Activated CD4-positive, alpha-beta T cell treated with anti-CD3 and anti-CD28 coated beads, Interleukin-2, amount 50 U/mL, for 4 hours (primary cell): ENCODE measurements at places on chromosomes 6 and 20.

DNA sequence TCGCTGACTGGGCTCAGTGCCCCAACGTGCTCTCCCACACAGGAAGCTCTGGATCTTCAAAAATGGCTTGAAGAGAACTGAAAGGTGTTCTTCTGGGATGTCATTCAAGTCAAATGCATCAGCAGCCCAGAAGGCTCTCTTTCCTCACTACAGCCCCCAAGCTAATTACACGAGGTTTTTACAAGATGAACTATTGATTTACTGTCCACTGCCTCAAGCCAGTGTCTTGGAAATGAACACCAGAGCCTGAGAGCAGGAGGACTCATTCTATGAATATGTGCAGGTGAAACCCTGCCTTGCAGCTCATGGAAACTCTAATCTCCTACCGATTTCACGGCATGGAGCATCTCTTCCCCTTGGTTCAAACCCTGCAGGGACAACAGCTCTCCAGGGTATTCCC, 98.9 kb upstream of the CST7 start:
- no peak for DNase-seq

- DNase-seq, result no peak
Measured at GRCh38 chr20:62315773-62316172, 13.0 kb downstream of the ADRM1 start.

DNA sequence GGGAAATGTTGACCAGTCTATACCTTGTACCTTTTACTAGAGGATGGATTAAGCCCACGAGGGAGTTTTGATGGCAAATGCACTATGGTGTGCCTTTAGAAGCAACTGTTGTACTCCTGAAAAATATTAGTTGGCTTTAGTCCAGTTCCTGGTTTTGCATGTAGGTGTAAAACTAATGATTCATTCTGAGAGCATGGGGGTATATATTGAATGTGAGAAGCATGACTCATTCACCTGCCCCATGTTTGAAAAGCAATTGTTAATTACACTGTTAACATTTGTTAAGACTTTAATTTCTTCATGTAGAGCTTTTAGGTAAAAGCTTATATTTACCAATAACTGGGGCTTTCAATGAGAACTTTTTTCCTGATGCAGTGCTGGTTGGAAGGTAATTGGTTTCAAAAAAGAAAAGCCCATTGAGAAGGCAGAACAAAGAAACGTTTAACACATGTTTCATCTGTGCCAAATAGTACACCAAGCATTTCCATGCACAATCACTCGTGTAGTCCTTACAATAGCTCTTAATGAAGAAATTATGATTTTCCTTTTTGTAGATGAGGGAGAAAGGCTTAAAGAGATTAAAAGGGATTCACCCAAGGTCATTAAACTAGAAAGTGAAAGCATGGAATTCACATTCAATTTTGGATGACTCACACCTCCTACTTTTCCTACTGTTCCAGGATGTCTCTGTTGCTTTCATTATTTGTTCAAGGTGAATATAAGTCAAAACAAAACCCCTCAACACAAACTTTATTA, 134.1 kb downstream of the CCDC170 start:
- no peak for DNase-seq

DNA sequence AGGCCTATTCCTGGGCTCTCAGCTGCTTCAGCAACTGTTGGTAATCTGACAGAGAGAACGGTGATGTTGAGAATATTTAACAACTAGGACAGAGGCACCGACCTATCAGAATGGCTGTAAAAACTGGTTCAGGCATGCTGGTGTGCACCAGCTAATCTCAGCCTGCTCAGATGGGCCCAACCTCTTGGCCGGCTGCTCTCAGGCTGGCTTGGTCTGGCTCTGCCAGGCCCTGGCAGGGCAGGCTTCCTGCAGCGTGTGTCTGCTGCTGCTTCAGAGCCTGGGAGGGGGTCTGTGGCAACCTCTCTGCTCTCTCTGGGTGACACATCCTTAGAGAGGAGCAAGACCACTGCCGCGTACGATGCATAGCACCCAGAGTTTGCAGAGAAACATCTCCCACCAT, 4.8 kb downstream of the SLC2A12 start:
- no peak for DNase-seq

DNA sequence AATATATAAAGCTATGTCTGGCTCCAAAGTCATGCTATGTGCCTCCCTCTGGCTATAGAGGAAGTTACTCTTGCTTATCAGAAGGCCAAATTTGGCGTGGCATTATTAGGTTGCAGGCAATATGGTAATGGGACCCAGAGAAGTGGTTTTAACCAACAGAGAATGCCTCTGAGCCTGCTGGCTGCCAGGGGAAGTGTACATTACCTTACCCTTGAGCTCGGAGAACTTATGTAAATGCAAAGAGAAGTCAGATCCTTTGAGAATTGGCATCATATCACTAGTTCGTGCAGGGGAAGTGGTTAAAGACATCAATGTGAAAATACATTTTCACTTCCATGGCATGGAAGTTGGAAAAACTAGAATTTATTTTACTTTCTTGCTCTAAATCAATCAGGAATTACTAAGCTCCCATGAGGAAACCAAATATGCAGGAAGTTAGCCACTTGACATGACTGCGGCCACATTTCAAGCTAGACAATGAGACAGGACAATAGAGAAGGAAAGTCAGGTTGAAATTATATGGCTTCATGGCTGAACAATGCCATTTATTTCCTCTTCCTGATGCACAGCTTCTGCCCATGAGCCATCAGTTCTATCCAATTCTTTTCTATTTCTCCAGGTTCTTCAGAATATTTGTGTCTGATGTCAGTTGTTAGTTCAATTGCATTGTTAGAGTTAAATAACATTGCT, 134.0 kb upstream of the PHACTR1 start:
- DNase-seq, result no peak

GRCh38 chr20:59831024-59831915, 102.2 kb downstream of the SYCP2 start:
- DNase-seq, result no peak

- DNase-seq, result no peak
Measured at GRCh38 chr20:57061051-57061900, 205.2 kb downstream of the BMP7 start.

GRCh38 chr6:15530411-15530810, 132.4 kb downstream of the DTNBP1 start:
- no peak for DNase-seq

GRCh38 chr6:137944793-137945498, 77.9 kb downstream of the TNFAIP3 start:
- no peak for DNase-seq

- DNase-seq, result no peak
Measured at GRCh38 chr20:25296094-25297093, 48.5 kb downstream of the PYGB start.

GRCh38 chr6:683742-684440, 9.0 kb downstream of the EXOC2 start:
- no peak for DNase-seq

GRCh38 chr6:15796844-15797243, 134.0 kb upstream of the DTNBP1 start:
- DNase-seq, result no peak

DNA sequence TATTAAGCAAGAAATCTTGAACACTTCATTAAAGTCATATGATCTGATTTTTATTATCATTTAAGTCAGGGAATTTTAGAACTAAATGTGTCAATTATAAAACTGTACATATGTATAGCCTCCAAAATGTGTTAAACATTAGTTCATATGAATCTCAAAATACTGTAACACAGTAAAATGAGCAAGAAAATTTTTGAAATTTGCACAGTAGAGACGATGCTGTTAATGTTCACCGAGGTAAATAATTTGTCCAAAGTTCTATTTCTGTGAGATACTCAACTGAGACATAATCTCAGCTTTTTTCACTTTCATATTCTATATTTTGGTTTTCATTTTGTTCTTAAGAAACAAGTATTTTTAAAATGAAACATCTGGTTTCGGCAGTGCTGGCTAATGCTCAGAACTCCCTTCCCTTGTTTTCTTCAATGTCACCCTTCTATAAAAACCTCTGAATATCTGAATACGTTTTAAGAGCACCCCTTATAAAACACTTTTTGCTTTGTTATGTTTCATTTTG, 353.1 kb downstream of the LAMA2 start:
- no peak for DNase-seq

DNA sequence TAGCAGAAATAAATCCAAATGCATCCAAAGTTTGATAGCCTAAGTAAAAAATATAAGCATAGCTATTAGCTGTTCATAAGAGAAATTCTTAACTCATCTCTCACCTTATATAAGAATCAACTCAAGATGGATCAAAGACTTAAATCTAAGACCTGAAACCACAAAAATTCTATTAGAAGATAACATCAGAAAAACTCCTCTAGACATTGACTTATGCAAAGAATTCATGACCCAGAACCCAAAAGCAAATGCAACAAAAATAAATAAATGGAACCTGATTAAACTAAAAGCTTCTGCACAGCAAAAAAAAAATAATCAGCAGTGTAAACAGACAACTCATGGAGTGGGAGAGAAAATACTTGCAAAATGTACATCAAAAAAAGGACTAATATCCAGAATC, 184.3 kb downstream of the TFAP2A start:
- DNase-seq, result no peak

- no peak for DNase-seq
Measured at GRCh38 chr6:24064106-24064505, 61.9 kb upstream of the NRSN1 start.

GRCh38 chr20:59138114-59138748, 25.4 kb upstream of the ZNF831 start:
- no peak for DNase-seq

DNA sequence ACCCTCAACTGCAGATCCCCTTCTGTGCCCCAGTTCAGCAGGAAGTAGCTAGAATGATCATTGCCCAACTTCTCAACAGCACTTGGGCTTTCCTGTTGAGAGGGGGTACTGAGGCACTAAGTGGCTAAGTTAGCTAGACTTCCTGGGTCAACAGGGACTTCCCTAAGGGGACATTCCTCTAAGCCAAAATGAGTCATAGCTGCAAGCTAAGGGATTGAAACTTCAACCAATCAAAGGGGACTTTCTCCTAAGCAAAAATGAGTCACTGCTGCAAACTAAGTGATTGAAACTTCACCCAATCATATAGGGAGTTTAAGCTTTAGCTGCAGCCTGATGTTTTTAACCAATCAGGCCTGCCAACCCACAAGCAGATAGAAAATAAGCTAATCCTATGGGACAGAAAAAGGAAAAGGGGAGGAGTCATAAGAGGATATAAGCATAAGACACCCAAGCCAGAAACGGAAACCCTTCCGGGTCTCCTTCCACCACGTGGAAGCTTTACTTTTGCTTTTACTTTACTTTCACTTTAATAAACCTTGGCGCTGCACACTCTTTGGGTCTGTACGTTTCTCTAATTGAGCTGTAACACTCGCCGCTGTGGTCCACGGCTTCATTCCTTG, 659.0 kb upstream of the HS3ST5 start:
- DNase-seq, result no peak

GRCh38 chr6:23735151-23735550, 390.9 kb upstream of the NRSN1 start:
- no peak for DNase-seq

DNA sequence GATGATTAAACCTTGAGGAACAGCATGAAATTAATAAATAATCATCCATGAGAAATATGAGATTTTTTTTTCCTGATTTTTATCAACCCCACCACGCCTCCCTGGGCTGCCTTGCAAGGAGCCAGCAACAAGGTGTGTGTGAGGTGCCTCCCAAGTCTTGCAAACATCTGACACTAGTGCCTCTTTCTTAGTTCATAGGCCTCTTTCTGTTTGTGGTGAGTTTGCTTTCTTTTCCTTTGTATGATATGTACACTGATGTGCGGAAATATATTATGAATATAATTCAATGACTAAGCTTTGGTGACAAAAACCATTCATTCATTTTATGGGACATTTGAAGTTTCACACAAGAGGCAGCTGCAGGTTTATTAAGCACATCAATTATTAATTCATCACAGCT, 63.2 kb upstream of the SYNDIG1 start:
- DNase-seq, result no peak

DNA sequence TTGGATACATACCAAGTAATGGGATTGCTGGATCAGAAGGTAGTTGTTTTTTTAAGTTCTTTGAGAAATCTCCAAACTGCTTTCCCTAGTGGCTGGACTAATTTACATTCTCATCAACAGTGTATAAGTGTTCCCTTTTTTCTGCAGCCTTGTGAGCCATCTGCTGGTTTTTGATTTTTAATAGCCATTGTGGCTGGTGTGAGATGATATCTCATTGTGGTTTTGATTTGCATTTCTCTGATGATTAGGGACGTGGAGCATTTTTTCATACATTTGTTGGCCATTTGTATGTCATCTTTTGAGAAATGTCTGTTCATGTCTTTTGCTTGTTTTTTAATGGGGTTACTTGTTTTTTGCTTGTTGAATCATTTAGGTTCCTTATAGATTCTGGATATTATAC, 34.8 kb downstream of the TOP1 start:
- no peak for DNase-seq

DNA sequence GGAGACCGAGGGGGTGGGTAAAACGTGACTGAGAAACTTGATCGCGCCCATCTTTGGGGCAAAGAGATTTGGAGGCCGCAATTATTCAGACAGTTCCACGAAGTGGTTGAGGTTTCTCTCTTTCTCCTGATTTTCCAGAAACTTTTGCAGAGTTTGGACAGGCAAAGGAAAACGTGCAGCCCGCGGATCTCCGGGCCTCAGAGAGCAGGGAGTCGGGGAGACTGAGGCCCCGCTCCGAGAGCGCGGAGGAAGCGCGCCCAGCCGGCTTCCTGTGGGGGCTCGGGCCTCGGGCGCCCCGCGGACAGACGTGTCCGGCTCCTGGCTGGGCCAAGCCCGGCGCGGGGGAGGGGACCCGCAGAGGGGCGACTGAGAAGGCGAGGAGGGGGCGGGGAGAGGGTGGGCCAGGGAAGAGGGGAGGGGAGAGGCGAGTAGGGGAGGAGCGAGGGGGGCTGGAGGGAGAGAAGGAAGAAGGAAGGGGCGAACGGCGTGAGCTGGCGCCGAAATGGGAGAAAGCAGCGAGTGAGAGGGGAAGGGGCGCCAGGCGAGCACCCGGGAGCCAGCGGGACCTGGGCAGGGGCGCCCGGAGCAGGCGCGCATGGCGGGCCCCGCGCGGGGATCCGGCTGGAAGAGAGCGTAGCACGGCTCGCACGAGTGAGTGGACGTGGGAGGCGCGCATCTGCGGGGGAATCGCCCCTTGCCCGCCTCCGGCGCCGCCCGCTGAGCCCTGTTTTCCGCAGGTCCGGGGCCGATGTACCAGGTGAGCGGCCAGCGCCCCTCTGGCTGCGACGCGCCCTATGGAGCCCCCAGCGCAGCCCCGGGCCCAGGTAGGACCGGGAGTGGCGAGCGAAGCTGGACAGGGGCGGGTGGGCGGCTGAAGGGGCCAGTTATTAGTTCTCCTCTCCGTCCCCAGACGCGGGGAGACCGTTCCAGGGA, at the start of gene MDFI:
Gene MDFI, plus strand, starts transcription at position 467 of the 933 bp plus-strand sequence. Its CDS starts 282 bp downstream, at position 749.
- DNase-seq, result no peak

- DNase-seq, result no peak
Measured at GRCh38 chr6:117304446-117304845, 39.1 kb downstream of the VGLL2 start.

GRCh38 chr20:24743641-24744040, 205.4 kb upstream of the CST7 start:
- DNase-seq, result no peak

GRCh38 chr6:80254716-80255115, 148.2 kb downstream of the BCKDHB start:
- no peak for DNase-seq

GRCh38 chr20:63737695-63737944, 1.2 kb downstream of the LIME1 start:
- no peak for DNase-seq
